ENCODE measurements at places on chromosomes 4 and X.

- no peak for DNase-seq
These were observed 13.4 kb downstream of the PHKA2 start for GRCh38 chrX:18970465-18970864.

- no peak for DNase-seq
These were observed 1393.4 kb upstream of the PCDH7 start for GRCh38 chr4:29326816-29327215.

DNA sequence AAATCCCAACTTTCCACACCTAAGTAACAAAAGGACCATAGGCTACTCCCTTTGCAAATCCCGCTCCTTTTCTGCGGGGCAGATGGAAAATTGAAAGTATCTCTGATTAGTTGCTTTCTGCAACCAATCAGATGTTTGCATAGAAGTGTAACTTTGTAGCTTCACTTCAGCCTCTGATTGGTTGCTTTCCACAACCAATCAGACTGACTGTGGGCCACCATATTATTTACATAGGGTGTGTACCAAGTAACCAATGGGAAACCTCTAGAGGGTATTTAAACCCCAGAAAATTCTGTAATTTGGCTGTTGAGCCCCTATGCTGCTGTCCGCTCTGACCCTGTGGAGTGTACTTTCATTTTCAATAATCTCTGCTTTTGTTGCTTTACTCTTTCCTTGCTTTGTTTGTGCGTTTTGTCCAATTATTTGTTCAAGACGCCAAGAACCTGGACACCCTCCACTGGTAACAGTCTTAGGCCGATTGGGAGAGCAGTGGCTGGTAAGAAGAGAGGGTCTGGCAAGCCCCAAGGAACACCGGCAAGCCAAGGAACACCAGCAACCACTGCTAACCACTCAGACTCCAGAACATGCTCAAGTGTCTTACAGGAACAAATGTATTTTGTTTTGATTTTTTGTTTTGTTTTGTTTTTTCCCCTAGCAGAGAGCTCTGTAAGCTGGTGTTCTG, 125.5 kb upstream of the MAP3K15 start:
- DNase-seq, result no peak

- DNase-seq, result no peak
These were observed 381.4 kb downstream of the BCOR start for GRCh38 chrX:39716401-39716800.

DNA sequence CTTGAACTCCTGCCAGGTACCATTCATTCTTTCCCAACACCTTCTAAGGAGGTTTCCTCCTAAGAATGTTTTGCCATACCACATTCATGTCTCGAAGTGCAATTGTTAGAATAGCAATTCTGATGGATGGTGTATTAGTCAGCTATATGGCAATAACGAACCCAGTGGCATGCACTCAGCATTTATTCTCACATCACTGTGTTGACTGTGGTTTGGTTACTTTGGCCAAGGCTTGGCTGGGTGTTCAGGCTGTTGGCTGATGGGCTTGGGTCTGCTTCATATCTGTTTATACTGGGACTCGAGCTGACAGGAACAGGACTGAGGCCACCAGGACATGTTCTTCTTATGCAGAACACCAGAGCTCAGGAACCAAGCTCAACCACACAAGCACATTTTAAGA, 31.7 kb downstream of the PSAPL1 start:
- no peak for DNase-seq
